LHCN-M2 (cell line): ENCODE measurements at places on chromosomes 5 and 9.

- no peak for DNase-seq
Observed at GRCh38 chr5:151008210-151008491, 12.2 kb upstream of the GPX3 start.

DNA sequence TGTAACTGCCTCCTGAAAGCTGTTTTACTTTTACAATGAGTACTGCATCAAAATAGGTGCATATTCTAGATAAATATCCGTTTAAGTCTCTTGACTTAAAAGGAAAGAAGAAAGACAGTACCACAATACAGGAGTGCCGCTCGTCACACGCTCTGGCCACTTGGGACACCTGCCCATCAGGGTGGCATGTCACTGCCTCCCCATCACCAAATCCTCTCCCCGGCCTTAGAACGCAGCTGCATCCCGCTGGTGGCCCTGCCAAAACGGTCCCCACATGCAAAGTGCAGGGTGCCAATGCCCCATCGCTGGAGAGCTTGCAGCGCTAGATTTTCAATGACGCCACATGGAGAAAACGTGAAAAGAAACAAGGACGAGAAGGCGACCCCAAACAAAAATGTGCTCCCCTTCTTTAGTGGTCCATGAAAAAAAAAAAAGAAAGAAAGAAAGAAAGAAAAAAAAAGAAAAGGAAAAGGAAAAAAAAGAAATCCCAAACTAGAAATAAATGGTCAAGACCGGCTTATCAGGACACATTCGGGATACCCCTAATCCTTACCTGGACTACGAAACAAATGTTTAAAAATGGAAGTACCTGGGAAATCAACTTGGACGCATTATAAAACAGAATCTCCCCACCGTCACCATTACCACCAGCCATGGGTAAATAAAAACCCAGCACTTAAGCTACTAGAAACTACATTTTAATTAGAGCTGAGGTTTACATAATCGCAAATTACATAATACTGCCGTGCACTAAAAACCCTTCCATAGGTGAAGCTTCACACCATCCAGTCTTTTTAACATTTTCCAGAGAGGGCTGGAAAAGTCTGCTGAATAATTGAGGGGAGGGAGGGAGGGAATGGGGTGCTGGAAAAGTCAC, 1.0 kb downstream of the ANKH start:
- DNase-seq = no peak

GRCh38 chr5:21701317-21701716, 1151.8 kb downstream of the CDH12 start:
- no peak for DNase-seq

- DNase-seq = no peak
Observed at GRCh38 chr5:4044881-4045280, 449.2 kb downstream of the IRX1 start.
